Stimulated activated CD8-positive, alpha-beta memory T cell treated with anti-CD3 and anti-CD28 coated beads, Interleukin-15, amount 100 ng/mL, for 1 hour (primary cell): ENCODE measurements at places on chromosomes 2 and 18.

GRCh38 chr2:199535445-199536177 lies 77.9 kb upstream of the SATB2 start:
- no peak for DNase-seq

- DNase-seq, result no peak
These were observed 162.7 kb downstream of the EIPR1 start for GRCh38 chr2:3214806-3215404.

DNA sequence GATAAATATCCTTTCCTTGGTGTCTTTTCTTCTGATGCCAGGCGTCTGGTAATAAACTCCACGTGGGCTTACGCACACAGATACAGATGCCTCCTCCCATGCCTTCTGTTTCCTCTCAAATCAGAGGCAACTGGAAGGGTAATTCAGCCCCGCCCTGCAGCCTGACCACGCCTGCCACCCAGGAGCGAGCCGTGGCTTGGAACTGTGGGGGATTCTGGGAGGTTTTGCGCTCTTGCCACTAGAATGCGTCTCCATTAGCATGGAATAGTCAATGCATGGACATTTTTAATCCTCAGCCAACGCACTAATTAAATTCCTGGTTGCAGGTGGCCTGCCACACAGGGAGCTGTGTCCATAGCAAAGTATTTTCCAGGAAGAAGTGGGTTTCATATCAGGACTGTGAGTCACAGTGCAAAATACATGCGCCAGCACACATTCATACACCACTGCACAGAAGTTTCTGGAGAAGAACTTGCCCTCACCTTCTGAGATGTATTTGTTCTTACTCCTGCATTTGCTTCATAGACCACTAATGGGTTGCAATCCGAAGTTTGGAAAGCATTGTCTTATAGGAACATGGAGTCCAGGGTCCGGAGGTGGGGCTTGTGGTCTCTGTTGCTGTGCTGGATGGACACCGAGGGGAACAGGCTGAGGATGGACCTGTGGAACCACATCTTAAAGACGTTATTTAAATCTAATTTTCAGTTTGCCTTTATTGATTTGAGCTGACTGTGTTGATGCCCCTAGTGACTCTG lies 151.4 kb downstream of the LDLRAD4 start:
- DNase-seq, result no peak

GRCh38 chr2:174681099-174682006 lies 82.9 kb downstream of the CHRNA1 start:
- no peak for DNase-seq

GRCh38 chr18:75928706-75929105 lies 501.2 kb upstream of the SMIM21 start:
- no peak for DNase-seq

- DNase-seq, result no peak
These were observed 9.2 kb downstream of the AAK1 start for GRCh38 chr2:69634196-69634821.

GRCh38 chr2:210997373-210997772 lies 441.0 kb downstream of the CPS1 start:
- DNase-seq, result no peak

- DNase-seq, result no peak
These were observed 120.9 kb downstream of the CLIP4 start for GRCh38 chr2:29236074-29236473.
